Activated naive CD4-positive, alpha-beta T cell treated with Interleukin-2 at 50 U/mL for 16 hours (primary cell): ENCODE measurements at places on chromosomes 11 and 22.
A peak's percentile ranks its signal among the peaks of the same experiment; 100 is the strongest.

DNA sequence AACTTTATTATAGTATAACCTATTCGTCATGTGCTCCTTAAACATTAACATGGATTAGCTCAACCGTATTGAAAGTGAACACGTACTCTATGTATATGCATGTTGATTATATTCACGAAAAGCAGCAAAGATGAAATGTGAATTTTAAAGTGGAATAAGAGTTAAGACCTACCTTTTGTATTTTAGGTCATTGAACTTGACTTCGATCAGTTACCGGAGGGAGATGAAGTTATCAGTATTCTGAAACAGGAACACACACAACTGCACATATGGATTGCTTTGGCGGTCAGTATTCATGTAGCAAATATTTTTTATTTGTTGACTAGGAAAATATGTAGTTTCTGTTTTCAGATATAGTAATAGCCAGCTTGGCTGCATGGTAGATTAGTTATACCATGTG lies 1.4 kb downstream of the CTR9 start:
- no peak for DNase-seq

DNA sequence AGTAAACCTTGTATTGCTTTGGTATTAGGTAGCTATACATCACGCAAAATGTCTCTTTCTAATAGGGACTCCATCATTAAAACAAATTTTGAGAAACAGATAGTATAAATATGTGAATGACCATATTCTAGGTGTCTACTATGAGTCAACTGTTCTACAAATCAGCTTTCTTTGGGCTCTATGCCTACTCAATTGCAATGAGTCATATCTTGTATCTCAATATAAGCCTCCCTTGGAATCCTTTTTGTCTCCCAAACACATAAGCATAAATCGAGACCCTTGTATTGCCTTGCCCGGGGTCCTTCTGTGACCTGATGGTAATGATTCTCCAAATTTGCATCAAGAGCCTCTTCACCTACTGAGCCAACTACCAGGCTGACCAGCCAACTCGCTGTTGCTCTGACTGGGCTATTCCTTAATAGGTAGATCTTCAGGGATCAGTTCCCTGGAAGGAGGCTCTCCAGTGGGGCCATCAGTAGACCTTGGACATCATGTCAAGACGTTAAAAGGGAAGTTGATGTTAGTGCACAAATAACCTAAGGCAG lies 22.2 kb downstream of the BLID start:
- DNase-seq, result no peak

GRCh38 chr11:128725630-128726319 lies 31.9 kb downstream of the FLI1 start:
- DNase-seq, result peak; percentile 39

DNA sequence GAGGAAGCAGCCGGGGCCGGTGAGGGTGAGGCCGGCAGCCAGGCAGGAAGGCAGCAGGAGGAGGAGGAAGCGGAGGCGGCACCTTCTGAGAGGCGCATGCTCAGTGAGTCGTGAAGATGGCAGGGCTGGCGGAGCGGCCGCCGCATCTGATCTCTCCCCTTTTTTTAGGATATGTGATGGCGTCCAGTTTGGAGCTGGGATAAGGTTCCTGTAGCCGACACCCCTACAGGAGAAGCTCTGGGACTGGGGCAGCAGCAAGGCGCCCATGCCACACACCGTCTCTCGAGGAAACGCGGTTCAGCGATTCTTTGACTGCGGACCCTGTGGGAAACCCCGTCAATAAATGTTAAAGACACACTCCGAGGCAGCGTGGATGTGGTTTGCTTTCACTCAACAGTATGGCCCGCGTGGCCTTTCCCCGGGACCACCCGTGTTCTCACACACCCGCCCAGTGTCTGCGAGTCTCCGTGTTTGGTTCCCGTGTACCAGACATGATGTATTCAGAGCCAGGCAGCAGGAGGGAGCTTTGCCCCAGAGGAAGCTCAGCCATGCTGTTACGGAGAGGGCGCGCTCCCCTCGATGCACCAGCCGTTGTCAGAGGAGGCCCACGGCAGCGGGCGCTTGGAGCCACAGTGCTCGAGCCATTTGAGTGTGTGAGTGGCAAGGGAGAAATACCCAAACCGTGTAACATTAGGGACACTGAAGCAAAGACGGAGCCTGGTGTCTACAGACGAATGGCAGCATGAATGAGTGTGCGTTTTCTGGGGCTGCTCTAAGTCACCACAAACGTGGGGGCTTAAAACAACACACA lies 27.7 kb upstream of the PARVB start:
- DNase-seq, result peak; percentile 75

DNA sequence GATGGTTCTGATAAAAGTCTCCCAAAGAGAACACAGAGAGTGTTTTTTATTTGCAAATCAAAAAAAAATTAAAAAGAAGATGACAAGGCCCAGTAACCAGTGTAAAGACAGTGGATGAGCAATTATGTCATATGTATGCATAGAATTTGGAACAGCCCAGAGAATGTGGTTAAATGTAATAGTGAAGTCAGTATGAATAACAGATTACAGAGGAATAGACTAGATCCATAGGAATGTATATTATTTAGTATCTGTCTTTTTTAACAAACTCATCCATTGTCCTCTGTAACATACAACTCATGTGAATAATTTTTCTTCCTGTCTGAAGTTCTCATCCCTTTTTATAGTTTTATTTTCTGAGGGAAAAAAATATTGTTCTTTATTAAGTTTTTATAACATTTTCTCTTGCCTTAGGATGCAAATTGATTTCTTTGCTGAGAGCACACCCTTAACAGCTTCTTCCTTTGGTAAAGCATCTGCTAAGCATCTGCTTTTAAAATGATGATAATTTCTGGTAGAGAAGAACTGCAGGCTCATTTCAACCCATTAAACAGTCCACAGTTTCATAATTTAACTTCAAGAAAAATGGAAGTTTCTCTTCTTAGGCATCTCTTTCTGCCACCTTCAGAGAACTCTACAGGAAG lies 266.5 kb upstream of the MTNR1B start:
- no peak for DNase-seq

DNA sequence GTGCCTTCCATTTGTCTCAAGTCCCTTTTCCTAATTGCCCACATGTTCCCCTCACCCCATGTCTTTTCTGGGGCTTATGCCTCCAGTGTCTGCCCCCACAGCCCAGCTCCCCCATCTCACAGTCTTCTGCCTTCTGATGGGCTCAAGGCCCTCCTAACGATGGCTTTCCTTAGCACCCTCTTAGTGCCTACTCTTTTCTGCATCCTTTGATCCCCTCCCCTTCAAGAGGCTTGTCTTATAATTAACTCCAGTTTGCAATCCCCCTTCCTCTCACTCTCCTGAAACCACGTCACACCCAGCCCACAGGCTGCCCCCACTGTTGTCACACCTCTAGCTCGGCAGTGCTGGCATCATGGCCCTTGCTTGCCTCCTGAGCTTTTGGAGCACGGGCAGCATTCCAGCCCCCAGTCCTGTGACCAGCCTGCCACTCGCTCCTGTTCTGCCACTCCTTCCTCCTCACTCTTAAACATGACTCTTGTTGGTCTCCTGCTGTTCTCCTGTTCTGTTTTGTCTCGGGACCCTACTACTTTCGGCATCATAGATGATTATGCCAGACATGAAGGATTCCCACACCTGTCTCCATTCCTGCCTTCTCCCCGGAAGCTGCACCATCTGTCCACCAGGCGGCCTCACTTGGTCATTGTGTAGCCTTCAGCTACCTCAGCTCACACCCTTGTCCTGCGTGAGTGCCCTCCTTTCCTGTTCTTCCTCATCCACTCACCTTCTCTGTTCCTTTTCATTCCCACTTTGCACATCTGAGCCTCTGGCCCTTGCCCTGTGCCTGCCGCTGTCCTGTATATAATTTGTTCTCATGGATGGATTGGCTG lies 26.1 kb downstream of the UBE2L3 start:
- no peak for DNase-seq

- DNase-seq, result no peak
These were observed 426.0 kb downstream of the TBC1D22A start for GRCh38 chr22:47188261-47189055.

DNA sequence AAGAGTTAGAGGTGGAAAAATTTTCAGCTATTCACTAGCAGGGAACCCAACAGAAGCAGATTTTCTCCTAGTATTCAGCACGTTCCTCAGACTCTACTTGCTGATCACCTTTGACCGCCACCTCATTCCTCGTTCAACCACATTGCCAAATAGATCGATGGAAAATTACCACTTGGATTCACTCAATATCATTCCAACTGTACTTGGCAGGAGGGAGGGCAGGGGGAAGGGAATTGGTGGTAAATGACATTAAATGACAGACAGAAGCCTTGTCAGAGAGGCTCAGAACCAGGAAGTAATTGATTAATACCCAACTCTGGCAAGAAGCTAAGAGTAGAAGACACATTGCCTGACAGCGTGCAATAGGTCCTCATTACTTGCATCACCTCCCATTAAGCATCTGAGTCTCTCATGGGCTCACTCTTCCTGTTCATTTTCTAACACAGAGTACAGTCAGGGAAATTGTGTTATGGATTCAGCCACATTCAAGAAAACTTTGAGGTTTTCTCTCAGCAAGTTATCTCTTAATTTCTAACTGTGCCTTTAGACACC lies 240.5 kb upstream of the FAT3 start:
- no peak for DNase-seq

GRCh38 chr11:8298801-8299786 lies 35.4 kb upstream of the LMO1 start:
- DNase-seq, result no peak

- no peak for DNase-seq
These were observed 19.9 kb downstream of the IFT27 start for GRCh38 chr22:36756031-36756430.

GRCh38 chr11:80054582-80055165 lies 613.8 kb upstream of the TENM4 start:
- DNase-seq, result no peak

- no peak for DNase-seq
These were observed 30.5 kb upstream of the GCAT start for GRCh38 chr22:37777122-37777687.

DNA sequence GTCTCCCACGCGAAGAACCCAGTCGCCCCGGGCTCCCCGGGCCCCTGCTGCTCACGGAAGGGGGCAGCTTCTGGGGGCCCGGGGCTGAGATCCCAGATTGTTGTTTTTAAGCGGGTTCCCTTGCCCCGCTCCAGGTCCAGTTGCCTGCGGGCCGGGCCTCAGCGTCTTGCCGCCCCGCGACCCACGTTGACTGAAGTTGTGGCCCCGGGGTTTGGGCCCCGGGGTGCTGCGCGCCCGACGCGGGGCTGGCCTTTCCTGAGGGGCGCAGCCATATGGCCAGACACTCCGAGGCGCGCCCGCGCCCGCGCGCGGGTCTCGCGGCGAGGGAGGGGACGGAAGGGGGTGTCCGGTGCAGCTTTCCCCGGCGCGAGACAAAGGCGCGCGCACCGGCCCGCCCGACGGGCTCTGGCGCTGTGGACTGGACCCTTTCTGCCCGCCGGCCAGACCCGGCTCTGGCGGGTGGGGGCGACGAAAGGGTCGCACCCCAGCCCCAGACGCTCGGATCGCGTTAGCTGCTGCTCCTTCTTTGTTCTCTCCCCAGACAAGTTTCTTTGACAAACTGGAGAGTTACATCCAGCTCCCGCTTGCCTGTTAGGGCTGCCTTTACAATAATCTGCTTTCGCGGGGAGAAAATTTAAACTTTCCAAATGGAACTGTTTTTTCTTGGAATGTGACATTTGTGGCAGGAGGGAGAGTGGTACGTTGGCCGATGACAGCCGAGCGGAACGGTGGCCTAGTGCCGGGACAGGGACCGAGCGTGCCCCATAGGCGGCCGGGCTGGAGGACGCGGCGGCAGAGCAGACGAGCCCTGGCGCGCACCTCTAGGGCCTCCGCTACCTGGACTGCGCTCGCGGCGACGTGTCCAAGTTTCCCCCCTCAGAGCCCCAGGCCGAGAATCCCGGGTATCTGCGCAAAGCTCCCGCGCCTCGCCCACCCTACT lies 716 bp downstream of the AMOTL1 start:
- no peak for DNase-seq

GRCh38 chr11:30583476-30584280 lies 2.5 kb downstream of the MPPED2 start:
- no peak for DNase-seq

GRCh38 chr11:79406376-79406775 lies 34.5 kb downstream of the TENM4 start:
- DNase-seq, result no peak

GRCh38 chr22:44603767-44604166 lies 98.2 kb upstream of the PRR5 start:
- no peak for DNase-seq

- DNase-seq, result no peak
These were observed 10.9 kb upstream of the TSKU start for GRCh38 chr11:76772100-76772782.

DNA sequence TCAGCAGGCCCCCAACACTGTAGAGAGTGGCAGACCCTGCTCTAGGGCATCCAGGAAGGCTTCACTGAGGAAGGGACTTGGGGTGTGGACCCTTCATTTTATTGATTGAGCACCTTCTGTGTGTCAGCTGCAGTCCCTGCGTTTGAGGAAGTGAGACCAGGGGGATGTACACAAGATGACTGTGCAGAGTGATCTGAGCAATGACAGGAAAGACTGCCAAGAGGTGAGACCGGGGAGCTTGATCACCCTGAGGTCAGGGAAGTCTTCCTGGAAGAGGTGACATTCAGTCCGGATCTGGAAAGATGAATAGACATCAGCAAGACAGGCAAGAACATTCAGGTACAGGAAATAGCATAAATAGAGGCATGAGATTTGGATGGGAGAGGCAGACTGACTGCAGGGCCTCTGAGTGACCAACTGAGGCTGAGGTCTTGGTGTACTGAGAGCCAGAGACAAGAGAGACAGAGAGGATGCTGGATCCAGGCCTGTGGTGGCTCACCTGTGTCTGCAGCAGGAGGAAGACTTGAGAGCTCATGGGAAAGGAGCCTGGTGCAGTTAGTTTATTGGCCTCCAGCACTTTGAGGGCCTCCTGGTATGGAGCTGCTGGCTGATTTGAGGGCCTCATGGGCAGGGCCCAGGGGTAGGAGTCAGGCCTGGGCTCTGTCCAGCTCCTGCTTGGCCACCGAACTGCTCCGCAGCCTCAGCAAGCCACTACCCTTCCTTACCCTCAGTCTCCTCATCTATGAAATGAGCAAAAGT lies 5.2 kb downstream of the DGAT2 start:
- no peak for DNase-seq

GRCh38 chr22:18023509-18024275 lies 669 bp downstream of the MICAL3 start:
- peak; percentile 36 for DNase-seq

GRCh38 chr11:17972987-17973386 lies 39.9 kb downstream of the SERGEF start:
- no peak for DNase-seq

GRCh38 chr11:45085646-45086501 lies 60.6 kb upstream of the PRDM11 start:
- DNase-seq, result no peak
